ENCODE measurements at places on chromosomes 3 and 15.

DNA sequence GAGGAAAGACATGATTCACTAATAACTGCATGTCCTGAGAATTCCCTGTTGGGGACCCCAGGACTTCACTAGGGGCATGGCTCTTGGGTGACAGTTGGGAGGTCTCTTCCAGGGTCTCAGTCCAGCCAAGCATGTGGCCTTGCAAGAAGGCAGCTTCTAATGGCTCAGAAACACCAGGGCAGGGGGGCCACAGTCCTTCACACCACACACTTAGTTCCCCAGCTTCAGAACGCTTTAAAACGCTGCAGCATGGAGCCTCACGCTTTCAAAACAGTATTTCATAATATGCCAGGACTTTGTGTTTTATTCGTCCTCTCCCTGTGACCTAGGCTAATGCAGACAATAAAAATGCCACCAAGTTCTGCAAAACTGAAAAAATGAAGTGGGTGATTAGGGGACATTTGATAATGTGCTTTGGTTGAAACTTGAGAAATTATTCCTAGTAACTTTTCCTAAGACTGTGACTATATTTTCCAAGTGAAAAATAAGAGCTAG, 48.4 kb upstream of the LIMD1 start:
- DNase-seq: no peak

- DNase-seq: no peak
These were observed 44.7 kb downstream of the GOLIM4 start for GRCh38 chr3:168051070-168051469.

DNA sequence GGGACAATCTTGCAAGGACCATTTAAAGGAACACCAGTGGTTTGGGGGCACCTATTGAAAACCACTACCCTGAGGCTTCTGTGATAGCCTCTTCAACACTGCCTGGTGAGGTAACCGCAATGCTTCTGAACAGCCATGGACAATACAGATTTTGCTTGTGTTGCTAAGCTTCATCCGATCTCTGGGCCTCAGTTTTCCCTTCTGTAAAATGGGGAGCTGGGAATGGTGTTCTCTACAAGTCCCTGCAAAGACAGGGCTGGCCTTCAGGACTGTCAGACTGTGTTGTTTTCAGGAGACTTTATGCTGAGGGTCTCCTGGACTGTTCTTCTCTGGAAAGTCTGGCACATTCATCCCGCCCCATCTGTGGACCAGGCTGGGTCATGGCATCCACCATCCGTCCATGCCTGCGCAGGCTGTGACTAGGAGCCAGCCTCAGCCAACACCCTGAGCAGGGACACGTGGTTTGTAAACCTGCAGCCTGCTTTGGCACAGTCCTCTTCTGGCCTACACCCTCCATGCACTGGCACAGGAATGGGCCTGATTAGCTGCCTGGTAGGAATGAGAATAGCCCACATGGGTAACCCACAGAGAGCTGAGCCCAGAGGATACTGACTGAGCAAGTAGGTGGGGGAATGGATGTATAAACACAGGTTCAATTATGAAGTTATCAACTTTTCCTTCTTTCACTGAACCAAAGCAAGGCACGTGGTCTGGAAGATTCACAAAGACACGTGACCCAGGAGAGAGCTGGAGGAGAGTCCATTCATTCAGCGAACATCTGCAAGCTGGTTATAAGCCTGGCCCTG, 55.3 kb downstream of the ROPN1B start:
- DNase-seq: no peak

GRCh38 chr3:115245899-115246298, 98.8 kb upstream of the ZBTB20 start:
- no peak for DNase-seq

DNA sequence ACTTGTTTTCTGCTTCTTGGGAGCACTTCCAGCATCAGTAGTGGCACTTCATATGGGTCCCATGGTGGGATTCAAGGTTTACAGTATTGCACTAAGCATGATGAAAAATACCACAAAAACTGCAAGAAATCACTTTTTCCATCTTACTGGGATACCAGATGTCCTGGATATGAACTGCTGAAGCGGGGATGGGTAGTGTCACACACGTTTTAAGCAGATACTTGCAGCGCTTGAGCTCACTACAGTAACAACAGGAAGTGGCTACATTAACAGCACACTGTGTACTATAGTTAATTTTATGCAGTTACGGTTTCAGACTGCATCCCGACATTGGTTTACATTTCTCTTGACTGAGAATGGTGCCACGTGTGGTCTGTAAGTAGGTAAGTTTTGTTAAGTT, 3.5 kb upstream of the ISG20 start:
- no peak for DNase-seq

- DNase-seq: no peak
These were observed 31.8 kb upstream of the ALDH1L1 start for GRCh38 chr3:126212250-126212619.

- peak; percentile 58 for DNase-seq
These were observed 178.5 kb upstream of the ZBTB20 start for GRCh38 chr3:115325539-115325938.

DNA sequence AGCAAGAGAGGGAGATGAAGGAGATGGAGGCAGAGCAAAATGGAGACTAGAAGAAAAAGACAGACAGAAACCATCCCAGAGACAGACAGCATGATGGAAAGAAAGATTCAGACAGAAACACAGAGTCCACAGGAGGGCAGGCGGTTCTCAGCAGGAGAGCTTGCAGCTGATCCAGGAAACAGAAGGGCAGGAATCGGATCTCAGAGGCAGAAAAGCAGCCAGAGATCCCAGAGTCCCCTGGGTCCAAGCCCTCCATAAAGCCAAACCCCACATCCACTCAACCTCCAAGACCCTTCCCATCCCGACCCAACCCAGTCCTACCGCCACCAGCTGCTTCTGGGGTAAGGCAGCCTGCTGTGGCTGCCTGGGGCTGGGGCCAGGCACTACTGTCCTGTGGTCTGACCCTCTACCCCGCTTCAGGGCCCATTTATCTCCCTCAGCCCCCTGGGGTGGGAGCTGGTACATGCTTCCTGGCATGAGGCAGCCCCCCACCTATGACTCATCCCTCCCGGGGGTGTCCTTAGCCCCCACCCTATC, at the start of gene UCN2:
Gene UCN2, minus strand, starts transcription at position 400 of the 537 bp plus-strand sequence. CDS start 657 bp downstream, outside the sequence.
- DNase-seq: no peak

DNA sequence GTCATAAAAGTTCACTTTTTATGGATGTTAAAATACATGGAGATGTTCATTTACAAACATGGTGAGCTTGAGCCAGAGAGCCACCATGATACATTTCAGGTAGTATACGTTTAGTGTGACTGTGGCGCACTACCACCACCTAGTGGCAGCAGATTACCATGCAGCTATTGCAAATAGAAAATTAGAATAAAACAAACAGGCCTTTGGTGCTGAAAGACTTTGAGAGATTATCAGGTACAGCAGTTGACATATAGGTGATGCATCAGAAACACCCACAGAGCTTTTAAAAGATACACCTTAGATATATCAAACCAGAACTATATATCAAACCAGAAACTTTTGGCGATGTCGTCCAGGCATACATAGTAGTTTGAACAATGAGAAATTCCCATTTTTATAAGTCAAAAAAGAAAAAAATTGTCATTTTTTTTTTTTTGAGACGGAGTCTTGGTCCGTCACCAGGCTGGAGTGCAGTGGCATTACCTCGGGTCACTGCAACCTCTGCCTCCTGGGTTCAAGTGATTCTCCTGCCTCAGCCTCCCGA, 42.0 kb upstream of the ICE2 start:
- DNase-seq: peak; percentile 34

DNA sequence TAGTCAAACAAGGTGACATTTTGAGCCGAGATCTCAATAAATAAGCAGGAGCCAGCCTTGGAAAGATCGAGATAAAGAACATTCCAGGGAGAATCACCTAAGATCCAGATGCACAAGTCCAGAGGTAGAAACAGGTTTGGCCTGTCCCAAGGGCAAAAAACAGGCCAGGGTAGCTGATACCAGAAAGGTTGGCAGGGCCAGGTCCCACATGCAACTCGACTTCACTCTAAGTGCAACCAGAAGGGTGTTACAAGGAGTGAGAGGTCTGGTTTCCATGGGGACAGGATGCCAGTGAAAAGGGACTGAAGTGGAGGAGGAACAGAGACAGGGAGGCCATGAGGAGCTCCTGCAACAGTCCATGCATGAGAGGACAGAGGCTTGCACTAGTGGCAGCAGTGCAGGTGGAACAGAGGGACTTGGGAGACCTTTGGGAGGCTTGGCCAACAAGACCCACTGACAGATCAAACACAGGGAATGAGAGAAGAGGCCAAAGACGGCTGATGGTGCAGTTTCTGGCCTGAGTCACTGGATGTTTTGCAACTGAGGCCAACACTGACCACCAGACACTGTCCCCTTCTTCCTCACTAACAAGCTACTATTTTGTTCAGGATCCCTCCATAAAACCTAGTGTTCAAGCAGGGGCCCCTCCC, 5.2 kb downstream of the TPRA1 start:
- no peak for DNase-seq

DNA sequence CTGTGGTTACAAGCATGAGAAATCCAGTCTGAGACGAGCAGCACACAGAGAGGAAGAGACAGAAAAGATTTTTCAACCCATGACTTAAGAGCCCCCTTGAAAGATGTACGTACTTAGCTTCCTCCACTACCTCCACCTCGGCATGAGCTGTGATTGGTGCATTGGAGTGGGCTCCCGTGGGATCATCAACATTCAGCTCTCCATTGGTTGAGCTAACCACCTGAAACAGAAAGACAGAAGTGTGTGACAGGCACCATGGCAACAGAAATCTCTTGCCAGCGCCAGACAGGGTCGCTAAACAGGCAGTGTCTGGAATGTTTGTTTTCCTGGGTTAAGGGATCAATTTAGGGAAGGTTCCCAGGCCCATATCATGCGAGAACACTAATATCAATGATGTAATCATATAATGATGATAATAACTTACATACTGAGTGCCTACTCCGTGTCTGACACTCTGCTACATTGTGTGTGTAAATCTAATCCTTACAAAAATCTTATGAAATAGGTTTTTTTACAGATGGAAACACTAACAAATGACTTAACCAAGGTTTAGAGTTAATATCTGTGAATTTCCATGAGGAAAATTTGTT, 17.5 kb upstream of the PPIB start:
- no peak for DNase-seq

GRCh38 chr3:129605922-129606635, 397 bp downstream of the PLXND1 start:
- DNase-seq: no peak
